Breast epithelium (tissue), 4 donors: ENCODE measurements at places on chromosomes 13 and 19. TPM values are rescaled to one million over a fixed set of nuclear protein-coding genes. Genes with fewer than 3 reads are reported as not detected.

DNA sequence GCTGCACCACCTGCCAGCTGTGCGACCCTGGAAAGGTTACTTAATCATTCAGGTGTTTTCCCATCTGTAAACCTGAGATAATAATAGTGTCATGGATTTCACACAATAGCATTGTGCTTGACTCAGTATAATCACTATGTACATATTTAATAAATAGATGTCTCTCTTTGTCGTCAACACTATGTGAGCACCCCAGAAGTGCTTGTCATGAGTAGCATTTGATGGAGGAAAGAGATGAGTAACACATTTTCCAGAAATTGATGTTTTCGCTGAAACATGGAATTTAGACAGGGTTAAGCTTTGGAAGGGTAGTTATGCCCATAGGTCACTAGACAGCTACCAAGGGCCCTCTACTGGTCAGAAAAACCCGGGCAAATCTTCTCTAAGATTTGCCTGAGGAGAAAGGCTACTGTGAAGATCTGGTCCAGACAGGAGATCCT, 9.5 kb upstream of the MBNL2 start:
- no peak for DNase-seq

- no peak for DNase-seq
These were observed 25.2 kb downstream of the COLGALT1 start for GRCh38 chr19:17580470-17581144.

DNA sequence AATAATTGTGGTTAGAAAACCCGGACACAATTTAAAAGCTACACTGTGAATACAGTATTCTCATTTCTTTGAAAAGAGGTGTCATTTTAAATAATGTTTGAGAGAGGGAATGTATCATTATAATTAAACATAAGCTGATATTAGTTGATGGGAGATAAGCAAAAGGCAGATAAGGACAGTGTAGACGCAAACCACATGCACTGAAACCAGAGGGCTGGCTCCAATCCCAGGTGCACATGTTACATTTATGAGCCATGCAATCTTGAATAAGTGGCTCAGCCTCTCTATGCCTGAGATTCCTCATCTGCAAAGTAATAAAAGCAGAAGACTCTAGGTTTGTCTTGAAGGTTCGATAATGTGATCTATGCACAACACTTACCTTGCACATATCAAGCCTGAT, 238.7 kb downstream of the EFNB2 start:
- no peak for DNase-seq

Gene ZSCAN22
- total RNA-seq = 2.6 TPM

Gene NAPSA
- 1.8 TPM for total RNA-seq
